Karpas-422 (cell line): ENCODE measurements at places on chromosomes 6 and 20. TPM values are rescaled to one million over a fixed set of nuclear protein-coding genes. Genes with fewer than 3 reads are reported as not detected.

GRCh38 chr20:20939006-20939405 lies 167.2 kb downstream of the LINC00237 start:
- no peak for DNase-seq
- no peaks in the 10 kb centered on the region for H3K27me3 ChIP-seq
- H3K27ac ChIP-seq, result no peak overlapping the region

DNA sequence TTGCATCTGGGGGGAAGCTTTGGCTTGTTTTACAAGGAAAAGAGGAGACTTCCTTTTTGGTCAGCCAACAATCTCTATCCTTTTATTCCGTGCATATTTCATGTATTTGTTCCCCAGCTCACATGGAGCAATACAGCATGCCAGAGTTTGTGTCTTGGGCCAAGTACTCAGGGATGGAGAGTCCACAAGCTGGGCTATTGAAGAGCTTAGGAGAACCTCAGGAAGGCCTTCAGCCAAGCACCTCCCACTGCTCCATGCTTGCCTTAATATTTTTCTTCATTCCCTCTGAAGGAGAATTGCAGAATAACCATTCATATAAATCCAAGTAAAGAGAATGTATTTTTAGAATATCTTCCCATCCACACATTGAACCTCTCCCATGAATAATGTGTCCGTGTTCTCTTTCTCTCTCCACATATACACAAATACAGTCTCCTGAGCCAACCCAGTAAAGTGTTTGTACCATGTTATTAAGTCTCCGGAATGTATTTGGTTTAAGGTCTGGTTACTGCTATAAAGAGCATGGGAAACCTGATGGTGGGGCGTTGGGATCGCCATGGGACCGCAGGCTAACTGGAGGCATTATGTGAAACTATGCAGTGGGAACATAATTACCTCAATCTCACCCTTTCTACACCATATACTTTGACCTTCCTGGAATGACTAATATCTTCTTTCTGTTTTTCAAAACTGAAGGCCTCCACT lies 3.0 kb downstream of the LAMA4 start:
- no peaks in the 10 kb centered on the region for H3K36me3 ChIP-seq
- no peaks in the 10 kb centered on the region for H3K27me3 ChIP-seq
- H3K4me1 ChIP-seq, result no peaks in the 10 kb centered on the region
- DNase-seq, result no peak

GRCh38 chr20:53865901-53866793 lies 204.2 kb downstream of the BCAS1 start:
- no peak overlapping the region for H3K4me3 ChIP-seq
- no peaks in the 10 kb centered on the region for H3K36me3 ChIP-seq
- H3K4me1 ChIP-seq, result peaks cover 25% of the 10 kb centered on the region
- peak; percentile 45 for DNase-seq
- H3K27me3 ChIP-seq, result no peaks in the 10 kb centered on the region
- H3K27ac ChIP-seq, result no peak overlapping the region

- no peak for DNase-seq
- no peaks in the 10 kb centered on the region for H3K4me1 ChIP-seq
- H3K36me3 ChIP-seq, result no peaks in the 10 kb centered on the region
- no peak overlapping the region for H3K27ac ChIP-seq
- H3K4me3 ChIP-seq, result no peak overlapping the region
These were observed 136.1 kb downstream of the FOXC1 start for GRCh38 chr6:1745814-1746213.

DNA sequence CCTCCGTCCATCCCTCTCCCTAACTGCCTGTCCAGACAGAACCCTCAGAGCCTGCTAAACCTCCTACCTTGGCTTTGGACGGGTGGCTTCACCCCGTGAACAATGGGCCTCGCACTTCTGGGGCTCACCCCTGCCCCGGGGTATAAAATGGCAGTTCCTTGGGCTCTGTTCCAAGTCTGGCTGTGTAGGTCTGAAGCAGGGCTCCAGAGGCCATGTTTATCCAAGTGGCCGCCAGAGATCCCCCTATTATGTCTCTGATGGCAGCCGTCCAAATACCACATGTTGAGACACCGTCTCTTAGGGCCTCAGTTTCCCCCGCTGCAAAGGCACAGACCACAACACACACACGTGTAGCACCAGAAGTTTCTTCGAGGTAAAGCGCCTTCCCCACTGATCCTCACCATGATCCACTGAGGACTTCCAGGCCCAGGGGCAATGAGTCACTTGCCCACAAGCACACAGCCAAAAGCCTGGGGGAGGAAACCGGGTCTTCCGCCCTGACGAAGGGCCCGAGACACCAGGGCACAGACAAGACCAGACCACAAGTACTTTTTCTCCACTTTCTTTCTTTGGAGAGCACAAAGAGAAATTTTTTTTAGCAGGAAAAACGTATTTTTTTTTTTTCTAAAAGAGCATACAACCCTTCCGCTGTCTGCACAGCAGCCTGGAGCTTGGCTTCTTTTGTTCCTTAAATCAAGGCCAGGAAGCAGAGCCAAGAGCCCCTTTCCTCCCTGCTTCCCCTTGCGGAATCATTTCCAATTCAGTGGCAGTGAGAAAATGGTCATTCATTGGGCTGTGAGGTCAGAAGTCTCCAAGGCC lies 11.8 kb downstream of the CPNE5 start:
- no peaks in the 10 kb centered on the region for H3K36me3 ChIP-seq
- DNase-seq, result no peak
- no peak overlapping the region for H3K4me3 ChIP-seq
- no peak overlapping the region for H3K27ac ChIP-seq
- H3K4me1 ChIP-seq, result no peaks in the 10 kb centered on the region

DNA sequence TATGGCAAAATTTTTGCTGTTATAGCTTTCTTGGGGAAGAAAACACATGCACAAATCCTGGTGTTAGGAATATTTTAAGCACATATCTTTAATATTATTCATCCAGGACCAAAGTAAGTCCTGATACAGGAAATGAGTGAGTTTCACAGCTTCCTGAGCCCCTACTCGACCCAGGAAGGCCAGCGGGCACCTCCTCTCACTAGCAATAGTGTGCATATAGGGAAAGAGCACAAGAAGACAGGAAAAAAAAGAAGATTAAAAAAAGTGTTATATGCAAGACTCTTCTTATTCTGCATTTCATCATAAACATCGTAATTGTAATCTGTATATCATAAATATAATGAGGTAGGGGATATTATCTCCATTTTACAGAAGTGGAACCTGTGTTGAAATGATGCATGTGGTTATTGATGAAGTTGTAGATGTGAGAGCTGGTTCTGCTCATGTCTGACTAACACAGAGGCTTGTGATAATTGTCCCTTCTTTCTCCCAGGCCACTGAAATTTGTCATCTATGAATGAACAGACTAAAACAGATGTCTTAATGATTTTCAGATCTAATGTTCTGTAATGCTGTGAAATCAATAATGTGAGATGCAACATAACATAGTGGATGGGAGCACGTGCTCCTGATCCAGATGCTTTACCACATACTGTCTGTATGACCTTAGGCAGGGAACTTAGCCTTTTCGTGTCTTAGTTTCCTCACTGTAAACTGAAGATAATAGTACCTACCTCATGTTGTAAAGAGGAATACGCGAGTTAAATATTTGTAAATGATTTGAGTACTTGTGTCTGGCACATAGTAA lies 101.2 kb downstream of the MYO6 start:
- no peak for DNase-seq
- H3K4me1 ChIP-seq, result no peaks in the 10 kb centered on the region
- H3K27me3 ChIP-seq, result no peaks in the 10 kb centered on the region
- no peak overlapping the region for H3K4me3 ChIP-seq

DNA sequence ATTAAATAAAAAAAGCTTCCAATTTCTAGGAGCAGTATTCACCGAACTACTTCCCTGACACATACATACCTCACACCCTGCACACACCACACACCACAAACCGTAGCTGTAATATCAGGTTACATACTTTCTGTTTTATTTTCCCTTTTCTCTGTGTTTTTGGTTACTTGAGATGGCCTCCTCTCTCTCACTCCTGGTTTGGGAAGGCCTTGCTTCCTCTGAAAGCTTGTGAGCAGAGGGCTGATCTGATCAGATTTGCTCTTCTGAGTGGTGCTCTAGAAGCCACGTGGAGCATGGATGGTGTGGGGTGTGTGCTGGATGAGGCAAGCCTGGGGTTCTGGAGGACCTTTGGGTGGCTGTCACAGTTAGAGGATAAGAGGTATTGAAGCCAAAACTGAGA lies 20.9 kb downstream of the UTRN start:
- no peak for DNase-seq
- H3K27ac ChIP-seq, result no peak overlapping the region
- H3K36me3 ChIP-seq, result no peaks in the 10 kb centered on the region

DNA sequence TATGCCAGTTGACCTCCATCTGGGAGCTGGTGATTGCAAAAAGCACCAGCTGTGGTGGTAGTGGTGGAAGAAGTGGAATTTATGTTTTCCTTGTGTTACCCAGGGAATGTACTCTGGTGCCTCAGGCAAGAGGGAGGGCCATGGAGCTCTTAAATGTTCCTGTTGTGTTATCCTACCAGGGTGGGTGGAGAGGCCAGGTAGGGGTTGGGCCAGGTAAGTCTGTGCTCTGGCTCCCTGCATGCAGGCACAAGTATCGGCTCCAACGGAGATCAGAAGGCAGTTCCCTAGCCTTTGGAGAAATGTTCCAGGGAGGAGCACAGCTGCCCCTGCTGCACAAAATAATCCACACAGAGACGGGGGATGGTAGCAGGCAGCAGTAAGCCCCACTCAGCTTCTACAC lies 419.3 kb upstream of the EYS start:
- no peak overlapping the region for H3K4me3 ChIP-seq
- no peaks in the 10 kb centered on the region for H3K36me3 ChIP-seq
- no peaks in the 10 kb centered on the region for H3K4me1 ChIP-seq
- no peaks in the 10 kb centered on the region for H3K27me3 ChIP-seq
- no peak for DNase-seq

GRCh38 chr6:1767481-1768246 lies 157.9 kb downstream of the FOXC1 start:
- no peaks in the 10 kb centered on the region for H3K4me1 ChIP-seq
- H3K36me3 ChIP-seq, result no peaks in the 10 kb centered on the region
- no peak for DNase-seq
- no peak overlapping the region for H3K4me3 ChIP-seq
- no peaks in the 10 kb centered on the region for H3K27me3 ChIP-seq

DNA sequence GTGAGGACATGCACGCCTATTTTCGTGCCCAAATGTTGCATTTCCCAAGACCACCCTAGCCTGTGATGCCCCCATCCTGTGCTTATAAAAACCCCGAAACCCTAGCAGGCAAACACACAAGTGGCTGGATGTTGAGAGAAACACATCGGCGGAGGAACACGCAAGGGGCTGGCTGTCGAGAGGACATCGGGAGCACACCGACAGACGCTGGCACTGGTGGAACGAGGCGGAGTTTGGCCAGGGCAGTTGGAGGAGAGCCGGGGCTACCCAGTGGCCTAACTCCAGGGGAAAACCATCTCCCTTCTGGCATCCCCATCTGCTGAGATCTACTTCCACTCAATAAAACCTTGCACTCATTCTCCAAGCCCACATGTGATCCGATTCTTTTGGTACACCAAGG lies 225.9 kb upstream of the GRIK2 start:
- no peaks in the 10 kb centered on the region for H3K27me3 ChIP-seq
- H3K36me3 ChIP-seq, result no peaks in the 10 kb centered on the region
- H3K4me3 ChIP-seq, result no peak overlapping the region
- no peak overlapping the region for H3K27ac ChIP-seq

DNA sequence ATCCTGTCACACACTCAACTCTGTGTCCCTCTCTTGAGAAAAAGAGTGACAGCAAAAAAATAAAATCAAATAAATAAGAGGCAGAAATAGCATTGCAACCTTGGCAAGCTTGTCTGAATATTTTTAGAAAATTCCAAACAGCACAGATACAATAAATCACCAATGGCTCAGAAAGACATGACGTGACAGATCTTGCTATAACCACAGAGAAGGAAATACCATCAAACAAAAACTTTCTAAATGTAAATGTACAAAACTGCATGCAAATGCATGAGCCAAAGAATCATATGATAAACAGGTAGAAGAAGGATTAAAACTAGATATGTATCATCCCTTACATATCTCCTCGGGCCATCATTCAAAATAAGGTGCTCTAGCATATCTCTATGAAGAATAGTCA lies 549.2 kb upstream of the NOX3 start:
- no peaks in the 10 kb centered on the region for H3K4me1 ChIP-seq
- H3K36me3 ChIP-seq, result no peaks in the 10 kb centered on the region
- H3K27ac ChIP-seq, result no peak overlapping the region
- no peaks in the 10 kb centered on the region for H3K27me3 ChIP-seq
- no peak for DNase-seq

GRCh38 chr6:155980768-155981079 lies 525.1 kb upstream of the NOX3 start:
- no peak overlapping the region for H3K27ac ChIP-seq
- H3K36me3 ChIP-seq, result no peaks in the 10 kb centered on the region
- no peak overlapping the region for H3K4me3 ChIP-seq
- no peaks in the 10 kb centered on the region for H3K27me3 ChIP-seq
- H3K4me1 ChIP-seq, result no peaks in the 10 kb centered on the region

- no peak overlapping the region for H3K4me3 ChIP-seq
- H3K27ac ChIP-seq, result no peak overlapping the region
- H3K4me1 ChIP-seq, result no peaks in the 10 kb centered on the region
- no peaks in the 10 kb centered on the region for H3K27me3 ChIP-seq
- DNase-seq, result no peak
- H3K36me3 ChIP-seq, result no peaks in the 10 kb centered on the region
These were observed 357.9 kb upstream of the AGPAT4 start for GRCh38 chr6:161631676-161632194.

The ZBTB46 gene
- 0.18 TPM in 1 of 2 replicates, not detected in the other for total RNA-seq

DNA sequence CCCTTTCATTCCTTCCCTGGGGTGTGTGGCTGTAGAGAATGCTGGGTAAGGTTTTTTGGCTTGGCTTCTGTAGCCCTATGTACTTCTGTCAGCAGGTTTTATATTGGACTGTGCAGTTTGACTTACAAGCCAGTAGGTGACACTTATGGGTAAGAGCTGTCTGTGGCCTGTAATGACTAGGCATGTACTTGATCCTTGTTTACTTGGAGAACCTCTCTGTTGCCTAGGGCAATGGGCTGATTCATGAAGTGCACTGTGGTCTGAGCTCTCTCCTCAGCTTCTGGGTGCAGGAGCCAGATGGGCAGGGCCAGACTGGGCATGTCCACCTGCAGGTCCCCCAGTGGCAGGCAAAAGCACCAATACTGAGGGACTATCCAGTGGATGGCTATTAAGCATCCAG lies 544.6 kb downstream of the ADGRB3 start:
- no peak overlapping the region for H3K27ac ChIP-seq
- H3K27me3 ChIP-seq, result no peaks in the 10 kb centered on the region
- DNase-seq, result no peak
- H3K4me3 ChIP-seq, result no peak overlapping the region
- H3K36me3 ChIP-seq, result no peaks in the 10 kb centered on the region
- H3K4me1 ChIP-seq, result no peaks in the 10 kb centered on the region

DNA sequence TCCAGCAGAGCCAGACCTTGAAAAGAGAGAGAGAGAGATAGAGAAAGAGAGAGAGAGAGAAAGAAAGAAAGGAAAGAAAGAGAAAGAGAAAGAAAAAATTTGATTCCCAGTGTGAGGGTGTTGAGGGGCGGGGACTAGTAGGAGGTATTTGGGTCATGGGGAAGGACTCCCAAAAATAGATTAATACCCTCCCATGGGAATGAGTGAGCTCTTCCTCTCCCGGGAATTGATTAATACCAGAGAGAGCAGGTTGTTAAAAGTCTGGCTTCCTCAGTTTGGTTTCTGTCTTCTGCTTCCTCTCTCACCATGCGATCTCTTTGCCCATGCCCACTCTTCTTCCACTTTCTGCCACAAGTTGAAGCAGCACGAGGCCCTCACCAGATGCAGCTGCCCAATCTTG lies 28.8 kb upstream of the CFAP206 start:
- H3K36me3 ChIP-seq, result no peaks in the 10 kb centered on the region
- peak; percentile 50 for DNase-seq
- H3K4me3 ChIP-seq, result no peak overlapping the region
- peak overlapping the region; percentile 21; the same call in 1 of the 2 replicates for H3K27ac ChIP-seq
- H3K27me3 ChIP-seq, result no peaks in the 10 kb centered on the region

- no peaks in the 10 kb centered on the region; the same call in 1 of the 2 replicates for H3K27me3 ChIP-seq
- no peak overlapping the region for H3K27ac ChIP-seq
- H3K4me3 ChIP-seq, result no peak overlapping the region
- peak; percentile 88 for DNase-seq
These were observed 115.2 kb upstream of the NXT1 start for GRCh38 chr20:23235173-23236027.
